ENCODE measurements at places on chromosomes 1 and 21.

- DNase-seq = peak; percentile 20
These were observed 8.8 kb downstream of the ETV3L start for GRCh38 chr1:157090771-157091170.

DNA sequence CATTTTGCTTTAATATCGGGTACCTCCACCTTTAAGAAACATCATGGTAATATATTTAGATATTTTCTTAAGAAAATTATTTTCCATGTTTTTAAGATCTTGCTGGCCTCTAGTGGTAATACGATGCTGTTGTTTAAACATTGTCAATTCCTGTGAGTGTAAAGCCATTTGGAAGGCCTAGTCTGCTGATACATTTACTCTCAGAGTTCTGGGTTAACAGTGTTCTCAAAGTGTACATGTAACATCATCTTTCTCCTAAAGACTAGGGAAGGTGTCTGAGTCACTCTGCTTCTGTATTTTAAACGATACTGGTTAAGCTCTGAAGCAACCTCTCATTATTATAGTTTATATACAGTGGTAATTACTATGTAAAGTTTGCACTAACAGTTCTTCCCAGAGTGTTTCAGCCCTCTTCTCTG, 189.1 kb downstream of the RASAL2 start:
- no peak for DNase-seq

GRCh38 chr1:231340328-231341013, 2.4 kb downstream of the SPRTN start:
- DNase-seq = no peak

GRCh38 chr1:61213245-61214011, 131.1 kb downstream of the NFIA start:
- DNase-seq = no peak

GRCh38 chr1:84166797-84167196, 22.7 kb downstream of the PRKACB start:
- DNase-seq = no peak

- no peak for DNase-seq
These were observed at the start of gene FASLG for GRCh38 chr1:172658871-172659453. Gene FASLG (plus strand): TSS chr1:172659103. CDS start chr1:172659202, 99 bp downstream.

- peak; percentile 83 for DNase-seq
These were observed 11.8 kb downstream of the HTR6 start for GRCh38 chr1:19676438-19676922.

- DNase-seq = no peak
These were observed 4.3 kb downstream of the EPS15 start for GRCh38 chr1:51514733-51515132.

Data from H9 (cell line).